Stimulated activated CD8-positive, alpha-beta memory T cell treated with anti-CD3 and anti-CD28 coated beads, Interleukin-2, amount 100 ng/mL, for 1 hour (primary cell): ENCODE measurements at places on chromosomes 6 and 20.

- DNase-seq = no peak
Measured at GRCh38 chr20:34708621-34709043, 4.5 kb downstream of the TP53INP2 start.

GRCh38 chr6:71080826-71081225 is 124.0 kb upstream of the B3GAT2 start:
- no peak for DNase-seq

DNA sequence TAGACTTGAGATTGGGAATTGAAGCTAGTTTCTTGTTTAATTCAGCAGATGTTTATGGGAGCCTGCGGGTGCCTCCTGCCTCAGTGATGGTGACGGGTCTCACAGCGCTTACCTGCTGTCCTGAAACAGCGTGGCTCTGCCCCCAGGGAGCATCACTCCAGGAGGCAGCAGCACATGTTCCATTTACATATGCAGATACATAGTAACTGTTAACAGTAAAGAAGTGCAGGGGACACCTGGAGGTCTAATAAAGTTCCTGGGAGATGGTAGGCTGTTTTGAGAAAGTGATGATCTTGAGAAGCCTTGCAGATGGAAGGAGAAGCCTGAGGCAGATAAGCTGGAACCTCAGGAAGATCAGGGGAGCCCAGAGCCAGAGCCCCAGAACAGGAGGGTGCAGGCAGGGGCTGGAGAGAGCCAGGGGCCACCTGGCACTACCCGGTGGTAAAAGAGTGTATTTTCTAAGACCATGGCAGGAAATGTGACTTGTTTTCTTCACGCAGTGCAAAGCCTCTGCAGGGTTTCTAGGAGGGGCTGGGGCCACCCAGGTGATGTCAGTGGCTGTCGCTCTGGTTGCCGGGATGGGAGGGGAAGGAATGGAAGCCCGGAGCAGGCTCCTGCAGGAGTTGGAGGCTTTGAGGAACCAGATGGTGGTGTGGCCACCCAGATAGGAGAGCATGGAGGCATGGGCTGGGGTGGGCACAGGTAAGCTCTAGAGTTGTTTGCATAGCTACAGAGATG is 24.2 kb upstream of the KIF25 start:
- no peak for DNase-seq

DNA sequence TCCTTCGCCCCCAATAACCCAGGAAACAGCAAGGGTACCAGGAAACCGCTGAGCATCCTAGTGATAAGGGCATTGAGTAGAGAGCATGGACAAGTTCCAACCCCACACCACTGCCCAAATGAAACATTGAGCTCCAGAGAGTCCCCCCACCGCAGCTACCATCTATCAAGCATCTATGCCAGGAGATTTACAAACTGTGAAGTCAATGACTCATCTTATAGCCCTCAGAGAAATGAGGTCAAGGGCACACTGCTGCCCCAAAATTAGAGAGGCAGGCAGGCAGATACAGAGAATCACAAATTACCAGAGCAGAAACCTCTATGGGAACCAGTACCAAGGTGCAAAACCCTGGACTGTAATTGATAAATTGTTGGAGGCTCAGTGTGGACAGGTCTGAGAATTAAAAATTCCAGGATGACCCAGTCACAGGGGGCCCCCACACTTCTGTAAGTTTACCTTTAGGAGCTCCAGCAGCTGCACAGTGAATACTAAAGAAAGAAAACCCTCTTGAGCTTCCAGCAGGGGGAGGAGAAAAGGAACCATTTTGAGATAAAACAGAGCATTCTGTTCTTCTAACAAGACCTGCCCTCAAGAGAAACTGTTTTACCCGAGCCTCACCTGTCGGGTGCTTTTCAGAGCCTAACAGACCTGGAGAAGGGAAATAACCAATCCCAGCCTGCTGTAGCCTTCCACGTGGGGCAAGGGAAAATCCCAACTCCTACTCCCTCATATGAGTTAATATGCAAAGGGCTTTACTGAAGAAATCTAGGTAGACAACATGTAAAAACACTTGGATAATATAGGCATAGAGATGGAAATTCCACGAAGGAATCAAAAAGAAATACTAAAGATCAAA is 118.0 kb upstream of the ARID1B start:
- DNase-seq = no peak

DNA sequence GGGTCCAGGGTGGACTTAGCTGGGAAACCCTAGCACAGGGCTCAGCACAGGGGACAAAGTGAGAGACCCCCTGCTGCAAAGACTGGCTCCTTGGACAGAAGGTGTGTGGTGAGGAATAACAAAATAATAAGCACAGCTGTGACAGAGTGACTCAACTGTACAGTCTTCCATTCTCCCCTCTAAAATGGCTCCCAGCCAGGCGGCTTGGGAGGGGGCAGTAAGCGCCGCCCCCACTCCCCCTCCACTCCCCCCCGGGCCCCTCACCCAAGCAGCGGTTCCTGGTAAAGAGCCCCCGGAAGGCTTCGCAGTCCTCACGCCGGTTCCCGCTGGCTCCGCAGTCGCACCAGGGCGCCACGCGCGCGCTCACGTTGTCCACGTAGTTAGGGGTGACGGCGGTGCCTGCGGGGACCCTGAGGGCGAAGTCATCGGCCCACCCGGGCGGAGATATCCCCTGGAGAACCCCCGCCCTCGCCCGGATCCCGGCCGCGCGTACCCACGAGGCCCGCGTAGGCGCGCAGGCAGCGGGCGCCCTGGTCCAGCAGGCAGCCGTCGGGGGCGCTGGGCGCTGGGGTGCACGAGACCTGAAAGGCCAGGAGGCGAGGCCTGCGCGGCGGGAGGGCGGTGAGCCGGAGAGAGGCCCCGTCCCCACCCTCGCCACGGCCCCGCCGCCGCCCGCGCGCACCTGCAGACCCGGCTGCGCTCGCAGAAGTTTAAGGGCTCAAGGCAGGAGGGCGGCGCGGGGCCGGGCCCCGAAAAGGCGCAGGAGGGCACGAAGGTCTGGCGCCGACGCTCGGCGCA is 2.7 kb downstream of the GFRA4 start:
- DNase-seq = no peak

GRCh38 chr6:1868561-1869261 is 259.0 kb downstream of the FOXC1 start:
- no peak for DNase-seq

DNA sequence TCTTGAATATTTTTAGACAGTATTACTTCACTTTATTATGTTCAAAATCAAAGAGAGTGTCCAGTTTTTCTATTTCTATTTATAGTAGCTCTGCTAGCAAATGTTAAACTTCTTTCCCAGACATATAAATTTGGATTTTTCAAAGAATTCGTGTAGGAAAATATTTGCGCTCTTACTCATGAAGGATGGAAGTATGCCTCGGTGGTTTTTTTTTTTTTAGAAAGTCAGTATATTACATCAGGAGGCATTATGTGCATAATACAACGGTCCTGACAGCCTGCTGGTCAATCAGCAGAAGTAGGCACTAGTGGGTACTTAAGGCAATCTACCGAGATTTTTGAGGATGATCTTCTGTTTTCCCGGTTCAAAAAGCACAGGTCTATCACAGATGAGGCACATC is 249.3 kb downstream of the TBX18 start:
- no peak for DNase-seq

- no peak for DNase-seq
Measured at GRCh38 chr6:45813943-45814342, 201.7 kb downstream of the CLIC5 start.

GRCh38 chr6:165049362-165049761 is 260.0 kb downstream of the C6orf118 start:
- no peak for DNase-seq

DNA sequence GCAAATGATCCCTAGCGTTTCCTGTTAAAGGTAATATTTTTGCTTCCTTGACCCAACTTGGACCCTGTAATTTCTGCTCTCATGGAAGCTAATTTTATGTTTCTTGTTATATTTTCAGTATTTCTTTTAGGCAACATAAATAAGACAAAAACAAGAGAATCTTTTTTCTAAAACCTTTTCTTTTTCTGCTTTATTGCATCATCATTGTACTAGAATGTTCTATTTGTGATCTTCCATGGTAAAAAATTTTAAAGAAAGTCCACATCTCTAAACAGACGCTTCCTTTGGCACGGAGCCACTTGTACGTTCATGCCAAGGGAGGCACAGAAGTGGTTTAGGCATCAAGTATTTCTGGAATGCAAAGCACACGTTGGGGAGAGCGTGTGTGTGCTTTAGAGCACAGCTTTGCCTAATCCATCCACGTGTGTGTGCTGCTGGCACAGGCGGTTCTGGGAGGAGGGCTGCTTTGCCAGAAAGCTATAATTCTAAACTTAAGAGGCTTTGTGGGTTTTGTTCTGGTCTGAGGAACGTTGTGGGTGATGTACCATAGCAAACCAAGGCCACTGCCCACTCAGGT is 98.3 kb downstream of the SASH1 start:
- no peak for DNase-seq

- no peak for DNase-seq
Measured at GRCh38 chr6:23533311-23533710, 592.7 kb upstream of the NRSN1 start.

- no peak for DNase-seq
Measured at GRCh38 chr6:43767553-43768505, 2.2 kb upstream of the VEGFA start.

DNA sequence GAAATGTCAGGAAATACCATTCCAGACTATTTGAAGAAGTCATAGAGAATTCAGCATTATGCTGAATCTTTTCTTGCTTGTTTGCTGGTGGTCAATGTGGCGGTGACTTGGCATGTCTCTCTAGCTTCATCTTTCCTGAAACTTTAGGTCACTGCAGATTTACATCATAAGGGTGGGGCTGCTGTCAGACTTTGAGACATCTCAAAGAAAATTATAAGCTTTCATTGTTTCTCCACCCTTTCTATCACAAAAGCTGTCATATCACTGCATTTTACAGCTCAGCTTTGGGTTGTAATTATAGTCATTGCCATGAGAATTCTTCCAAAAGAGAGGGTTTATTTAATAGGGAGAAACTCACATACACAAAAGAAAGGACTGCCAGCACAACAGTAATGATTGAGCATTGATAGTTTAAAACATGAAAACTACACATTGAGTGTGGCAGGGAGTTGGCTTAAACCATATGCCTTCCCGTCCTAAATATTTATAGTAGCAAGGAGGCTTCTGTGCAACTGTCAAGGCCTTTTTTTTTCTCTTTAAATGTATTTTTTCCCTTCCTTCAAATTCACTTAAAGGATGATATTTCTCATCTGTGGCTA is 44.7 kb upstream of the LRRC1 start:
- no peak for DNase-seq

DNA sequence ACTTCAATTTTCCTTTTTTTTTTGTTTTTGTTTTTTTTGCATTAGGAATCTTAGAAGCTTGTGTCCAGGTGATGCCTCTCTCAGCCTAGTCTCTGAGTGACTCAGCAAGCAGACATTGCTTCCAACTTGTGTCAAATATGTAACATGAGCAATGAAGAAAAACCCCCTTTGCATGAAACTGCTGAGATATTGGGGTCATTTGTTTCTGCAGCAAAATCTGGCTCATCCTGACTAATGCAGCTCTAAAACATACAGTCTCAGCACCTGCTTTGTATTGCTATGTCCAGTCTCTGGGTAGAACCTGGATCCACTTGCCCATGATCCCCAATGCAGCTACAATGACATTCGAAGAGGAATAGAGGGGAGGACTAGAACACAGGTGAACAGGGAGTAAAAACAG is 55.7 kb upstream of the LRFN2 start:
- DNase-seq = no peak

DNA sequence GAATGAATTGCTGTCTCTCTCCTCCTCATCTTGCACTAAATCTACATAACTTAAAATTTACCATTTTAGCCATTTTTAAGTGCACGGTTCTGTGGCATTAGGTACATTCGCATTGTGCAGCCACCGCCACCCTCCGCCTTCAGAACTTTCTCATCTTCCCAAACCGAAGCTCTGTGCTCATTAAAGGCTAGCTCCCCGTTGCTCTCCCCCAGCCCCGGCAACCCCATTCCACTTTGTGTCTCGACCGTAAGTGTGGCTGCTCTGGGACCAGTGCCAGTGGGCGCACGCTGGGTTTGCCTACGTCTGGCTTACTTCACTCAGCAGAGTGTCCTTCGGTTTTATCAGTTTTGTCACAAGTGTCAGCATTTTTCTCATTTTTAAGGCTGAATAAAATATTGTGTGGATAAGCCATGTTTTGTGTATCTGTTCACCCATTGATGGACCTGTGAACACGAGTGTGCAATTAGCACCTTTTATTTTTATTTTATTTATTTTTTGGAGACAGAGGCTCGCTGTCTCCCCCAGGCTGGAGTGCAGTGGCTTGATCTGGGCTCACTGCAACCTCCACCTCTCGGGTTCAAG is 16.8 kb downstream of the SLC17A9 start:
- DNase-seq = no peak

GRCh38 chr6:21423106-21423854 is 170.3 kb upstream of the SOX4 start:
- DNase-seq = no peak

- no peak for DNase-seq
Measured at GRCh38 chr6:139164001-139164400, 29.1 kb downstream of the HECA start.

- peak; percentile 36 for DNase-seq
Measured at GRCh38 chr6:31888276-31889258, 8.9 kb downstream of the EHMT2 start.

GRCh38 chr6:118606268-118606667 is 45.1 kb downstream of the CEP85L start:
- no peak for DNase-seq

GRCh38 chr6:15628499-15629131 is 34.2 kb downstream of the DTNBP1 start:
- peak; percentile 7 for DNase-seq

DNA sequence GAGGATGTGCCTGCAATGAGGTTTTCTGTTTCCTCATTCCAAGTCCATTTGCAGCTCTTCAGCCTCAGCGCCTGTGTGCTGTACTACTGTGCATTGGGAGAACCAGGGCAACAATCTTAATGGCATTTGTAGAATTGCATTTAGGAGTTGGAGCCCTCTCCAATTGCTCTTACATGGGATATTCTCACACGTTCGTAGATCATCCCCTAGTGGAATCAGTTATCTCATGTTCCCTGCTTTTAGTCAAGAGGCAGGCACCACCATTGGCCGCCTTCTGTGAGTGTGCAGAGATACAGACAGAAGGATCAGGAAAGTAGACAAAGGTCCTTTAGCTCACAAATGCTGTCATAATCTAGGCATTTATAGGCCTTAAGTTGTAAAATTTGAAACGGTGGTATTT is 84.2 kb upstream of the RGS17 start:
- DNase-seq = no peak

DNA sequence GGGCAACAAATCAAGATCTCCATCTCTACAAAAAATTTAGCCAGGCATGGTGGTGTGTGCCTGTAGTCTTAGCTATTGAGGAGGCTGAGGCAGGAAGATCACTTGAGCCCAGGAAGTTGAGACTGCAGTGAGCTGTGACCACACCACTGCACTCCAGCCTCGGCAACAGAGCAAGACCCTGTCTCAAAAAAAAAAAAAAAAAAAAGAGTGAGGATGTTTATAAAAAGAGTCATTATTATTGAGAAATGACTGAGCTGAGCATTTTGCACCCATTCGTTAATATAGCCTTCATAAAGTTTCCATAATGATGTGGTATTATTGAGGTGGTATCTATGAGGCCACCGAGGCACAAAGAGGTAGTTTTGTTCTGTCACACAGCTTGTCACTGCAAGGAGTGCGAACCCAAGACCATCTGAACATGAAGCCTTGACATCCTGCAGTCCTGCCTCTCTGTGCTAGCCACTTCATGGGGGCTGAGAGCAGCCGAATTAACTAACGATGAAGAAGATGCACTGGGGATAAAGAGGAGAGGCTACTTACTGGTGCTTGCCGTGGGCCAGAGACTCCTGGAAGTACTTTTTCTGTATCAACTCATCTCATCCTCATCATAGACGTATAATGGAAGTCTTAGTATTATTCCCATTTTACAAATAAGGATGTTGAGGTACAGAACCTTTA is 175.5 kb downstream of the BCAS1 start:
- DNase-seq = no peak

- DNase-seq = no peak
Measured at GRCh38 chr20:48877304-48877703, 44.2 kb upstream of the ARFGEF2 start.
